ENCODE measurements at places on chromosomes 6 and 20. TPM values are rescaled to one million over a fixed set of nuclear protein-coding genes. Genes with fewer than 3 reads are reported as not detected.

DNA sequence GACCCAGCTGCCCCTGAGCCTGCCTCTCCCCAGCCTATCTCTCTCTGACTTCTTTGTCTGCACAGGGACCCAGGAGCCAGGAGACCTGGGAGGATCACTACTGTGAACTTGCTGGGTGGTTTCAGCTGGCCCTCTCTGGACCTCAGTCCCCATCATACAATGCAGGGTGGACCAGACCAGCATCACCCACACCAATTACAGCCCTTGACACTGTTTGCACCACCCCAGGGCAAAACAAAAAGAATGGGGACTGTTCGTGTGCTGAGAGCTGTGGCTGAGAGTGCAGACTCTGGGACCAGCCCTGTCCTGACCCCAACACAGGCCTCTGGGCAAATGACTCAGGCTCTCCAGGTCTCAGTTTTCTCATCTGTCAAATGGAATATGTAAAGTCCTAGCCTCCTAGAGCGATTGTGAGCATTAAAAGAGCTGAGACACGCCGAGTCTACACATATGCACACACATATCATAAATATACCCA lies 25.4 kb downstream of the PTGIS start:
- no peak for DNase-seq

GRCh38 chr6:100372326-100373091 lies 92.2 kb downstream of the SIM1 start:
- DNase-seq = no peak

- no peak for DNase-seq
Observed at GRCh38 chr6:110590821-110591351, 114.5 kb upstream of the SLC22A16 start.

- DNase-seq = peak; percentile 78
Observed at GRCh38 chr6:38567436-38567835, 72.3 kb downstream of the BTBD9 start.

- DNase-seq = no peak
Observed at GRCh38 chr6:93164781-93165180, 254.6 kb downstream of the EPHA7 start.

DNA sequence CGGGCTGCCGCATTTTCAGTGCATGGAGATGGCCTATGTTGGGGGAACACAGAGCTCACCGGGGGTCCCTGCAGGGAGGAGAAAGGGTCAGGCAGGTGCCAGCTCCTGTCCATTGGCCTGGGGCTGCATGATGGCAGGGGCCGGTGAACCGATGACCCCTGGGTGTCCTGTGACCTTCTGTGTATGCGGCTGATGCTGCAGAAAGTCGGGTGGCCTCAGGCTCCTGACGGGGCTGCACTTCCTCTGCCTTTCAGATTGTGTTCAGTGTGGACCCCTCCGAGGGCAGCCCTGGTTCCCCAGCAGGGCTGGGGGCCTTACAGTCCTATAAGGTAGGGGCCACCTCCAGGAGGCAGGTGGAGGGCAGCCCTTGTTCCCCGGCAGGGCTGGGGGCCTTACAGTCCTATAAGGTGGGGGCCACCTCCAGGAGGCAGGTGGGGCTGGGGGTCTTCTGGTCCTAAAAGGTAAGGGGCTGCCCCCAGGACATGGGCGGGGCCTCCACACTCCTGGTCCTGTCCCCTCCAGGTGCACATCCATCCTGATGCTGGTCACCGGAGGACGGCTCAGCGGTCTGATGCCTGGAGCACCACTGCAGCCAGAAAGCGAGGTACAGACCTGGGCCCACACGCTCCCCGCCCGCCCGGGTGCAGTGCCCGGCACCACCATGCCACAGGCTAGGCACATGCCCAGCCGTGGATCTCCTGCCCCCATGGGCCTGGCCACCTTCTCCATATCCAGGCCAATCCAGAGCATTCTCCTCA lies 11.0 kb upstream of the TNFRSF6B start:
- no peak for DNase-seq

GRCh38 chr20:48192109-48192508 lies 406.8 kb upstream of the SULF2 start:
- DNase-seq = no peak

- DNase-seq = no peak
Observed at GRCh38 chr20:2253256-2253655, 42.5 kb upstream of the TGM3 start.

GRCh38 chr6:53326372-53327016 lies 22.3 kb downstream of the ELOVL5 start:
- peak; percentile 65 for DNase-seq

- no peak for DNase-seq
Observed at GRCh38 chr20:34010405-34010931, 16.8 kb downstream of the RALY start.

GRCh38 chr20:59231124-59231804 lies 67.6 kb downstream of the ZNF831 start:
- DNase-seq = no peak

DNA sequence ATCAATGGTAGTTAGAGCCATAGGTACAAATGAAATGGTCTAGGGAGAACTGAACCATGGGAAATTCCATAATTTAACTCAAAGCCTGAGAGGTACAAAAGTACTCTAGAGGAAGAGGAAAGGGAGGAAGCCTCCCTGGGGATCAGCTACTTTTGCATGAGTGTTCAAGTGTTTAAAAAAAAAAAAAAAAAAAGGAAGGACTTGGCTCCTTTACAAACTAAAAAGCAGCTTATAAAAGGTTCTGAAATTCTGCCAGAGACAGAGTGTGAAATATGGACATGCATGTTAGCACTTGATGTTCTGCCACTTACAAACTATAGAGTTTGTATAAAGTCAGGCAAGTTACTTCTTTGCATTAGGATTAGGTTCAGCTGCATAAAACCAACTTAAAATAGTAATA lies 290.0 kb downstream of the TBC1D7 start:
- no peak for DNase-seq

DNA sequence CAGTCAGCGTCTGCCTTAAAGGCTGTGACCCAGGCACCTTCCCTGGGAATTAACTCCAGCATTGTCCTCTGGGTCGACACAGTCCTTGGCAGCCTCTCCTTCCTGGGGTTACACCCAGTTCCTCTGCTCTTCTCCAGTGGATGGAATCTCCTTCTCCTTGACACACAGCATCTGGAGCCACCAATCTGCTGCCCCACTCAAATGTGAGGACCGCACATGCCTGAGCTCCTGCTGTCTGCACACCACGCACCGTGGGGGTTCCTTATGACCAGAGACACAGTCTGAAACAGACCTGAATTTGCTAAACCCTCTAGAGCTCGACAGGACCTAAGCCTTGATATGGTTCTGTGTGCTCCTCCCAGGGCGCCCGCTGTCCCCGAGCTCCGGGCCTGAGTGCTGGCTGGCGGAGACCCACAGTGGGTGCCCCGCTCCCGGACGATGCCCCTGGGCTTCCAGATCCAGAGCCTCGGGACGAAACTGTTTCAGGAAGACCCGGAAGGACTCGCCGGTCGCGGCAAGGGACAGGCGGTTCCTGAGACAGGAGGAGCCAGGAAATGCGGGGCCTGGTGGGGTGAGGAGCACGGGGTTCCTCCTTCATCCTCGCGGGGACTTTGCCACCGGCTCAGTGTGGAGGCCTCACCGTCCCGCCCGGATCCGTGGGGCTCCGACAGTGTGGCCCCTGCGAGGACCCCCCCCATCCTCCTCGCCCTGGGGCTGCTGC lies 2.5 kb upstream of the RAET1G start:
- peak; percentile 50 for DNase-seq

- DNase-seq = no peak
Observed at GRCh38 chr20:47274401-47275108, 81.9 kb downstream of the ZMYND8 start.

TREML1 gene
- not detected for total RNA-seq

SPATS1 gene
- total RNA-seq = not detected

KIAA1755 gene
- 8.0 TPM for total RNA-seq

TREM1 gene
- total RNA-seq = 3.0 TPM

E2F3 gene
- 10.0 TPM for total RNA-seq
